ENCODE measurements at places on chromosomes 16 and 17.

- DNase-seq: no peak
Observed at GRCh38 chr16:57115168-57115513, 22.8 kb downstream of the CPNE2 start.

GRCh38 chr17:27519550-27519949, 63.3 kb downstream of the KSR1 start:
- no peak for DNase-seq

DNA sequence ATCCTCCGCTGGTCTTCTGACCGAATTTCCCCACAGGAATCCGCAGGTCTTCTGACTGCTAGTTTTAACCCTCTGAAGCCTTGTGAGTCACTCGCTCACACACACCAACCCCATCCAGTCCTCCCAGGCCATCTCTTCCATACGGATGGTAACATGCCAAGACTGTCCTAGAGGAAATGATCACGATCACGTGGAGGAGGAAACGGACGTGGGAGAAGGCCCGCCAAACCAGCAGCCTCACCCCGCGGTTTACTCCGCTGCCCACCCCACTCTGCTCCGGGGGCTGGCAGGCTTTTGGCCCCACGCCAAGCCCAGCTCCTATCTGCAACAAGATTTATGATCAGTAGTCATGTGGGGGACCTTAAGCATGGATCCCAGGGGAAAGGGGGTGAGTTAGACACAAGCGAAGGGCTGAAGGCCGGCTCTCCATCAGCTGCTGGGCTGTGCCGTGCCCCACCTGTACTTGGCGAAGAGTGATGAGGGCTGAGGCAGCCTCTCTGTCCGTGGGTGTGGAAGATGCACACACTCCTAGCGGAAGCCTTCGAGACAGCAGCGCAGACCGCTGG, 1.5 kb upstream of the FAAP100 start:
- no peak for DNase-seq

DNA sequence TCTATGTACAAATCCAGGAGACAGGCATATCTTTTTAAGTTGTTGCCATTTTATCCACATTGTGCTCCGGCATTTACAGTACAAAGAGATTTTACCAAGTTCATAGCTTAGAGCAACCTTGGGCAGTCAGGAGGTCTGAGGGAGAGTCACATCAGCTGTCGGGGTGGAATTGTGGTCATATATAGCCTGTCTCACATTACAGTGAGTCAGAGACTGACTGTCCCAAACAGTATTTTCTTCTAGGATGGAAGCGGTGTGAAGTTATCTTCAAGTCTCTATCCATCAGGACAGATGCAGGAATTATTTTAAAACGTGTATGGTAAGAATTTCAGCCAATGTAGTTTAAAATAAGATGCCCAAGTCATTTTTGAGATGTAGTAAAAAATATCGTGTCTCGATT, 53.0 kb downstream of the GPRC5B start:
- DNase-seq: no peak

DNA sequence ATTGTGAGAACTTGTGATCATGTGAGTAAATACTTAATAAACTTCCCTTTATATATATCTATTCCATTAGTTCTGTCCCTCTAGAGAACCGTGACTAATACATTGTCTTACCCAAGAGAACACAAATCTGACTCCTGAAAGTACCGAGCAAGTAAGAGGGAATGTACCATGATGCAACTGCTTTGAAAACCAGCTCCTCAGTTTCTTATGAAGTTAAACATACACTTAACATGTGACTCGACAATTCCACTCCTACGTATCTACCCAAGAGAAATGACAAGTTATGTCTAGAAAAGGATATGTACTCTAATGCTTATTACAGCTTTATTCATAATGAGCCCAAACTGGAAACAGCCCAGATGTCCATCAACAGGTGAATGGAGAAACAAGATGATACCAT, 8.8 kb upstream of the GJD3 start:
- DNase-seq: no peak

DNA sequence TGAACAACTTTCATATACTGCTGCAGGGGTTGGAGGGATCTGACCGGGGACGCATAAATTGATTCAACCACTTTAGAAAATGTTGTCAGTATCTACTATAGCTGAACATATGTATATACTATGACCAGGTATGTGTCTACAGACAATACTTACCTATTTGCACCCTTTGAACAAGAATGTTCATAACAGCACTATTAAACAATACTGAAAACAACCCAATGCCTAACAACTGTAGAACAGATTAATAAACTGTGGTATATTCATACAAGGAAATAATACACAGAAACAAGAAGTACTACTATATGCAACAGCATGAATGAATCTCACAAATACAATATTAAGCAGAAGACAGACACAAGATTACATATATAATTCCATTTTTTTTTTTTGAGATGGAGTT, 10.5 kb downstream of the BRIP1 start:
- DNase-seq: no peak

GRCh38 chr17:13636951-13637350, 35.2 kb upstream of the HS3ST3A1 start:
- no peak for DNase-seq

GRCh38 chr17:80289616-80290015, 29.0 kb downstream of the RNF213 start:
- DNase-seq: no peak

- peak; percentile 85 for DNase-seq
Observed at GRCh38 chr17:28524476-28525424, 18.6 kb downstream of the FOXN1 start.

- DNase-seq: no peak
Observed at GRCh38 chr17:72334205-72334604, 213.4 kb downstream of the SOX9 start.

- no peak for DNase-seq
Observed at GRCh38 chr17:79646721-79647455, 36.0 kb upstream of the RBFOX3 start.

DNA sequence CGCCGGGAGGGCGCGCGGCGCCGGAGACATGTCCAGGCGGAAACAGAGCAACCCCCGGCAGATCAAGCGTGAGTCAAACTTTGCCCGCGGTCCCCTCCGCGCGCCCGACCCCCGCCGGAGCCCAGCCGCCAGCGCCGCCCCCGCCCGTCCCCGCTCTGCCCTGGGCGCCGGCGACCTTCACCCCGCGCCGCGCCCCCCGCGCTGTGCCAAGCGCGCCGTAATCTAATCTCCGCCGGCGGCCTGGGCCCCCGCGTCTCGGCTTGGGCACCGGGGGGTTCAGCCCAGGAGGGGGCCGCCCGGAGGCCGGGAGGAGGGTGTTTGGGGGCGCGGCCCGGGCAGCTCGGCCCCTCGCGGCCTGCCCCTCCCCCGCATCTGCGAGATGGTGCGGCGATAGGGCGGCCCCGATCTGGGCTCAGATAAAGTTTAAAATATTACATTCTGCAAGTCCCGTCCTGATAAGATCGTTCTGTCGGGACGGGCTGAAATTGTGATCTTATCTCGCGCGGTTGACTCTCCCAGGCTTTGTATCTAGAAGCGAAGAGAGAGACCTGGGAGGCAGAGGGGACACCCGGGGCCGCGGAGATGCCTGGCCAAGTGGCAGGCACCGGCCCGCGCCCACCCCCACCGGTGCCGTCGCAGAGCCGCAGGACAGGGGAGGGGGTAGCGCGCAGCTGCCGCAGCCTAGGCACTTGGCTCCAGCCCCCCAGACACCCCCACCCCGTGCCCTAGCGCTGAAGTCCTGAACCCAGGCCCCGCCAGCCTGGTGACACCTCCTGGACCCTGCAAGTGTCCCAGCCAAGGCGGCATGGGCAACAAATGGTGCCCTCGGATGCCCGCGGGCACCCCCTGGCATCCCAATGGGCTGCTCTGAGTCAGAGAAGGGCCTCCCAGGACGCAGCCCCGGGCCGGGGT, 787 bp downstream of the ZFPM1 start:
- peak; percentile 57 for DNase-seq

DNA sequence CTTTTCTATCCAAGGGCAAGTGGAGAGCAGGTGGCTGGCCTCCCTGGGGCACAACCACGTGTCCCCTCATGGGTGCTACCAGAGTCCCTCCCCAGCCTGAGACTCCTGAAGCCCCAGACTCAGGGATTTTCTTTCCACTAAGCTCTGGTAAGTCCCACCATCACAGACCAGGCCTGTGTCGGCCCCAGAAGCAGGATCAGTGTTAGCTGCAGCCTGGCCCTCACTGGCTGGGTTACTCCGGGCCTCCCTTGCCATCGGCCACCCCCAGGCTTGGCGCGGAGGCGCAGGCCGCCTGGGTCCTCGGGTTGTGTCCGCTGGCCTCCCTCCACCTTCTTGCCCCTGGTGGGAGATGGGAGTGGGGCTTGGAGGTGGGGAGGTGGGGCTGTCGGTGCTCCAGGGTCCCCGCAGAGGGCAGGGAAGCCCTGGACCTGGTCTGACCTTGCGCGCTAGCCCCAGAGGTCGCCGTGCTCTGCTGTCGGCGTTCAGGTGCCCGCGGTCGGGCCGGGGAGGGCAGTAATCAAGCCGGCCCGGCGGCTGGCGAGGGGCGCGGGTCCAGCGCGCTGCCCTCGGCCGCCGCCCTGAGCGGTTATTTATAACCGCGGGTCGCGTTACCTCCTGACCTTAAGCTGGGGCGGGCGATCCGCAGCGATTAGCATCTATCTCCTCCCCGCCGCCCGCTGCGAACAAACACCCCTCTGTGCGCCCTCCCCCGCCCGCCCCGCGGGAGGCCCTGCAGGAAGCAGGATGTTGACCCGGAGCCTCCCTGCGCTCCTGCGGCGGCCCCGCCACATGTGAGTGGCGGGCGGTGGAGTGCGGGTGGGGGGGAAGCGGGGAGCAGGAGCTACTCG, 78.1 kb upstream of the TOB1 start:
- peak; percentile 93 for DNase-seq

- DNase-seq: no peak
Observed at GRCh38 chr16:57446531-57447185, 527 bp downstream of the CIAPIN1 start.

DNA sequence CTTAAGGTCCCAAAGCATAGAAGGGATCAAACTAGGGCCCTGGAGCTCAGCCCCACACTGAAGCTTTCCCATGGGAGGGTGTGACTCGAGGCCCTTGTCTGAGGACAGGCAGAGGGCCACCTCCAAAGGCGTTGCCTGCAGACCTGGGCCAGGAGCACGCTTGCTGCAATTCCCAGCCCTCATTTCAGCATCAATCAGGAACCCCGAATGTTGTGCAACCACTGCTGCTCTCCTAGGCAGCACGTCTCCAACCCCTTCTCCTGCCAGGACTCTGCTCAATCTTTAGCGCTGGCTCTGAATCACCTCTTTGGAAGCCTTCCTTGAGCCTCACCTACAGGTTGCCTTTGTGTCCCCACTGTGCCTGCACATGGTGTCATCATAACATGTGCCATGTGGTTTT, 14.0 kb upstream of the ATP2C2 start:
- no peak for DNase-seq

GRCh38 chr16:56332464-56333079, 92.8 kb downstream of the AMFR start:
- DNase-seq: peak; percentile 42

- DNase-seq: no peak
Observed at GRCh38 chr16:4344983-4345835, 5.9 kb downstream of the PAM16 start.

DNA sequence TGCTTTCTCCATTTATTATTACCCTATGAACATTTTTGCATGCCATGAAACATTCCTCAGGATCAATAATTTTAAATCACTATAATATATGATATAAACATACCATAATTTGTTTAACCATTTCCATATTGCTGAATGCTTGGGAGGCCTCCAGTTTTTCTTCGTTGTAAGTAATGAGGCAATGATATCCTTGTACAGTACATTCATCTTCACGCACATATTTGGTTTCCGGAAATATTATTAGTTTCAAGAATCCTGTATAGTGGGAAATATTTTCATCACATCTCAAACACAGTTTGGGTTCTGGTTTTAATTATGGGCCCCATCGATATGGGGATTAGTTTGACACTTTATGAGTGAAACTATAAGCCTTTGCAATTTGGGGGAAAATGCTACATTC, 135.4 kb downstream of the HS3ST3B1 start:
- DNase-seq: no peak

DNA sequence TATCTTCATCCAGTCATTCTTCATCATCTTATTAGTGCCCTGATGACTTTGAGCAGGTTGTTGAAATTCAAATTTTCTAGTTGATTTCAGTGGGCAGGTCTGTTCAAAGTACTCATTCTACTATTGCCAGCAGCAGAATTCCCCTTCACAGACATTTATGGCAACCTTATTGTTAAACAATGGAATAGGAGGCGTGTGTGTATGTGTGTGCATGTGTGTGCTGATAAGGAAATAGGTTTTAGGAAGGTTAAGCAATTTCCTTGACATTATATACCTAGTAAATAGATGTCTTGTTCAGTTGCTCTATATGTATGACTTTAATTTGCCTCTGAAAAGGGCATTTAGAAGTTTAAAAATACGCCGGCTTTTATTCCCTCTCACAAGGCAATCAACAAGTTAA, 601.4 kb upstream of the CA10 start:
- peak; percentile 46 for DNase-seq

DNA sequence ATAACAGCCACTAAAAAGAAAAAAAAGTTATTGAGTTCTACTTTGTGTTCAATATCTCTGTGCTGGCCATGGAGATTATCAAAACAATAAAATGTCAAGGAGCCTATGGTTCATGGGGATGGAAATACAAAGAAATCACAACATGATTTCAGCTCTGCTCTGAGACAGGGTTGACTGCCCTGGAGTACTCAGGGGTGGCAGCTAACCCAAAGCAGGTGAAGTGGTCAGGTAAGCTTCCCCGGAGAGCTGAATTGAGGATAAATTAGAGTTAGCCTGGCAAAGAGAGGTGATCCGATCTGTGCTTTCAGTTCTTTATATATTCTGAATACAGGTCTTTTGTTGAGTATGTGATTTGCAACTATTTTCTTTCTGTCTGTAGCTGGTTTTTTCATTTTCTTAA, 119.3 kb upstream of the TMEM97 start:
- DNase-seq: no peak

GRCh38 chr17:10799407-10799806, 4.5 kb downstream of the TMEM238L start:
- peak; percentile 61 for DNase-seq

GRCh38 chr17:34420254-34420766, 57.3 kb upstream of the CCL1 start:
- DNase-seq: peak; percentile 21

DNA sequence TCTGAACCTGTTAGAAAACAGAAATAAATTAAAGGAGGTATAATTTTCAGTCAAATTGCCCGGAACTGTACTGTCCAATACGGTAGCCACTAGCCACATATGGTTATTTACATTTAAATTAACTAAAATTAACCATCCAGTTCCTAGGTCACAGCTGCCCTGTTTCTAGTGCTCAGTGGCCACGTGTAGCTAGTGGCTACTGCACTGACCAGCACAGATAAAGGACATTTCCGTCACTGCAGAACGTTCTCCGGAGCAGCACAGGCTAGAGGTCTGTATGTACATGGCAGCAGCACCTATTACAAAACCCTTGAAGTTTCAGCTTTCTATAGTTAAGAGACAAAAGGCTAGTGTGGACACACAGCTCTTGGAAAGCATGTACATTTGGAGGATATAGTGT, 33.7 kb downstream of the CPSF4L start:
- no peak for DNase-seq

- DNase-seq: no peak
Observed at GRCh38 chr16:11501632-11502031, 85.1 kb downstream of the LITAF start.

All from large intestine (tissue), 12 donors.